Left forelimb (tissue), 1 donor: ENCODE measurements at places on chromosomes 11 and 22.

- no peak for DNase-seq
Observed at GRCh38 chr11:76276781-76277155, 70.5 kb upstream of the WNT11 start.

DNA sequence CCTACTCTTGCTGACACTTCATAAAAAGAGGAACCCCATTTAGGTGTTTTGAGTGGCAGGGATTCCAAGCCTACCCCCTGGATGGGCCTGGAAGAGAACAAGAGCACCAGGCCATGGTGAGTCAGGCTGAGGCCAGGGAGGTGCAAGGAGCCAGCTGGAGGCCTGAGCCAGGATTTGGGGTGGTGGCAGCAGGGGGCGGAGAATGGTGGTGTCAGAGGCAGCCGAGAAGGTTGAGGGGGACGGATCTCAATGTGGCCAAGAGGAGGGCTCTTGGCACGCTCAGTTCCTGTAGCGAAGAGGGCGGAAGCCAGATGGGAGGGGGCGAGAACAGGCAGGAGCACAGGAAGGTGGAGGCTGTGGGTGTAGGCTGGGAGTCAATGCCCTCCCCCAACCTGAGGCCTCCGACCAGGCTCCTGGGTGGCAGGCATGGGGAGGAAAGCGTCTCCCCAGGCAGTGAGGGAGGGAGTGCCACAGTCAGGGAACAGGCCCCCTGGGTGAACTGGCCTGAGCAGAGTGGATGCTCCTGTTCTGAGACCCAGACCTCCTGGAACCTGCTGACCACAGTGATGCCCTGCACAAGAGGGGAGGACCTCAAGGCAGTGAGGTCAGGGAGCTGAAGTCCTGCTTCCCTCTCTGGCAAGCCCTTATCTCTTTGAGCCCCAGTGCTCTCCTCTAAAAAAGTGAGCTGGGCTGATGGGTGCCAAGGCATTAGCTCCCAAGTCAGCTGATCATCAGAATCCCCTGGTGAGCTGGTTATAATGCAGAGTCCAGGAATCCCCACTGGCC is 13.9 kb downstream of the RTN4RL2 start:
- DNase-seq, result no peak

DNA sequence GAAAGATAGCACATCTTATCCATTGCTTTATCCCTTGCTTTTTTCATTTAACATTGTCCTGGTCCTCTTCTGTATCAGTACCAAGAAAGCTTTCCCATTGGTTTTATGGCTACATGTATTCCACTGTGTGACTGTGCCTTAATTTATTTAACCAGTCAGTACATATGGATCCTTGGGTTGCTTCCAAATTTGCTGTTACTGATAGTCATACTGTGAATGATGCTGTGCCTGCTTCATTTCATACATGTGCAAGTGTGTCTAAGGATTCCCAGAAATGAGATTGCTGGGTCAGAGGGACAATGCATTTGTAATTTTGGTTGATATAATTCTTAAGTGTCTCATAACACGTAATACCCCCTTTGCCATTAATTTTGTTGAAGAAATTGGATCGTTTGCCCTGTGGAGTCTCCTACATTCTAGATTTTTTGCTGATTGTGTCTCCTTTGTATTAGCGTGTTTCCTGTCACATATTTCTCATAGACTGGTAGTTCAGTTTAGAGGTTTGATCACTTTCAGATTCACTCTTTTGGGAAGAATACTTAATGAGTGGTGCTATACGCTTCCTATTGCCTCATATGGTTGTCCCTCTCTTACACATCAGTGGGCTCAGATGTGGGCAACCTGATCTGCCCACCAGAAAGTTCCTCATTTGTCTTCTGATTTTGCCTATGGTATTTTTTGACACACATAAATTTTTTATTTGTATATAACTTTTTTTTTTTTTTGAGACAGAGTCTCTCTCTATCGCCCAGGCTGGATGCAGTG is 35.3 kb downstream of the MYBPC3 start:
- no peak for DNase-seq

GRCh38 chr22:48175721-48176120 is 1413.3 kb downstream of the TBC1D22A start:
- DNase-seq, result no peak

DNA sequence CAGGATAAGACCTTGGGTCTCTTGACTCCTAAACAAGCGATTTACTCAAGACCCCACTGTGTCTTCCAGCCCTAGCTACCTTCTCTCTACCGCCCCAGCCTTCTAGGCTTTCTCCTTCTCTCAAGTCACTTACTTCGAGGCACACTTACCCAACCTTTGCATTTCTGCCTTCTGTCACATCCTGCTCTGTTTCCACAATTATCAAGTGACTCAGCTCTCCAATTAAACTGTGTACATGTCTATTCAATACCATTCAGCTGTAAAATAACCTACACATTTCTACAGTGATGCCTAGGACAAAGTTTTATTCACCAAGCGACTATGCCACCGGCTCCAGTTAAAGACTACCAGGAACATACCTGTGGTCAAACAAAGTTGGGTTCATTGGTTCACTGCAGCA is 69.0 kb downstream of the LARGE1 start:
- DNase-seq, result no peak
